ENCODE measurements at places on chromosomes 12 and 14. TPM values are rescaled to one million over a fixed set of nuclear protein-coding genes. Genes with fewer than 3 reads are reported as not detected.

- no peak for DNase-seq
Measured at GRCh38 chr12:10033783-10034545, 3.5 kb downstream of the CLEC9A start.

GRCh38 chr12:122312926-122313325, 46.6 kb upstream of the VPS33A start:
- no peak for DNase-seq

GRCh38 chr14:81172353-81172752, 48.4 kb downstream of the GTF2A1 start:
- DNase-seq, result no peak

DNA sequence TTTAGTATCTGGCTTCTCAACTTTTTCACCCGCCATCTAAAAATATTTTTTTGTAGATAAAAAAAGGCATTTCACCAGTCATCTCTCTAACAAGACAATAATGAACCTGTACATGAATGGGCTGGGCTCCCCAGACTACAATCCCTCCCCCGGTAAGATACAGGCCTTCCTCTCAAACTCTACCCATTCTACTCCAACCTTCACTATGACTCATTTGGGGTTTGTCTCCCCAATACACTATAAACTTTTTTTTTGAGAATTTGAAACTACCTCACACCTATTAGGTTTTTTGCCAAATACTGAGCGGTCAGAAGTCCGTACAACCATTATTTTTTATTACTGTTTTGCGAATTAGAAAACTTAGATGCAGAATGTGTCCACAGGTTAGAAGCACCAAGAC, 784 bp downstream of the RPL6 start:
- no peak for DNase-seq

DNA sequence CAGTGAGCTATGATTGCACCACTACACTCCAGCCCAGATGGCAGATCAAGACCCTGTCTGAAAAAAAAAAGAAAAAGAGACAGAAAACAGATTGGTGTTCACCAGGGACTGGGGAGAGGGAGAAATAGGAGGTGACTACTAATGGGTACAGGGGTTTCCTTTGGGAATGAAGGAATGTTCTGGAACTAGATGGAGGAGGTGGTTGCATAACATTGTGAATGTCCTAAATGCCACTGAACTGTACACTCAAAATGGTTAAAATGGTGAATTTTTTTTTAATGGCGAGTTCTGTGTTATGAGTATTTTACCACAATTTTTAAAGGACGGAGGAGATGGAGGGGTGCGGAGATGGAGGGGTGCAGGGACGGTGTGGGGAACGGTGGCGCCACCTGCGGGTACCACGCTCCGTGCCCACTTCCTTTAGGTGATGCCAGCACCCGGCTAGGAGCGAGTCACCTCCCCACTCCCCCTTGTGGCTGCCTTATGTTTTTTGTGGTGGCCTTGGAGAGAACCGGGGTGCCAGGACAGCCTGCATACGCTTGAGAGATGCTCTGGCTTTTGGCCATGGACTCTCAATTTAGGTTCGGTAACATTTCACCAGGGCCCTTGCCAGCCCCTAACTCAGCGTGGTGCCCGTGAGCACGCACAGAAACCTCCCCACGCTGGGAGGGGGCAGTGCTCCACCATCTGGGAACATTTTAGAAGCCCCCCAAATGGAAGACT, 16.1 kb downstream of the UBC start:
- DNase-seq, result peak; percentile 35

DNA sequence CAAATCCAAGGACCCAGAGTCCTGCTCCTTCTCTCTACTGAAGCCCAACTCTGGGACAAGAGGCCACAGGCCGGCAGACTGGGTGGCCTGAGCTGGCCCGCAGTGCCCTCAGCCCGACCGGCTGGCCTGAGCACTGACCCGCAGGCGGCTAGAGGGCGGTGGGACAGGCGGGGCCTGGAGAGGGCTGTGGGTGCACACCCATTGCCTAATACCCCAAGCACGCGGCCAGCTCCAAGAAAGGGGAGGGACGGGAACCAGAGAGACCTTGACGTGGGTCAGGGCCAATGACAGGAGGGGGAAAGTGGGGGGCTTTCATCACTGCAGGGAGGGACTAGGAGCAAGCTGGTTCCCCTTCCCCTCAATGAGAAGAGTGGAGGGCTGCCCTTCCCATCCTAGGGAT, 2.0 kb upstream of the WNT10B start:
- no peak for DNase-seq

- DNase-seq, result no peak
Measured at GRCh38 chr12:95641299-95641952, 90.2 kb upstream of the USP44 start.

- no peak for DNase-seq
Measured at GRCh38 chr12:3304436-3305165, 186.4 kb upstream of the PRMT8 start.

DNA sequence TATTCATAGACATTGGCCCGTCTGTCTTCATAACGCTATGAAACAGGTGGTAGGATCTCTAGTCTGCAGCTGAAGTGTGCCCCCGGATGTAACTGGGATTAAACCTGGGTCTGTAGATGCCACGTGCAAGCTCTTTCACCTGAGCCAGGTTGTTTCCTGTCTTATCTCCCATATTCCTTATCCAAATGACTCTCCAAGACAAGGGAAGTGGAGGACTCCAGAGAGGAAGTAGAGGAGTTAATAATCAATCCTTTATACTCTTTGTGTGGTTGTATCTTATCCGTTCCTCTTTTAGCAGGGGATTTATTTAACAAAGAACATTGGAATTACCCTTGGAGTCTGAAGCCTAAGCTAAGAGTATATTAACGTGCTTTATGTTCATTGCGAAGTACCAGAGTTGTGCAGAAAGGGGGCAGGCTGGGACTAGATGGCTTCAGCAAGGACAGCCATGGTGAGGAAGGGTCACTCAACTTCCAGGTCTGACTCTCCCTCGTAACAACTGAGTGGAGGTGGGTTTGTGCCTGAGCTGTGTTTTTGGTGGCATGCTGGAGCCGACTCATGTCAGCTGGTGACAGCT, 82.8 kb downstream of the RIN3 start:
- DNase-seq, result no peak

DNA sequence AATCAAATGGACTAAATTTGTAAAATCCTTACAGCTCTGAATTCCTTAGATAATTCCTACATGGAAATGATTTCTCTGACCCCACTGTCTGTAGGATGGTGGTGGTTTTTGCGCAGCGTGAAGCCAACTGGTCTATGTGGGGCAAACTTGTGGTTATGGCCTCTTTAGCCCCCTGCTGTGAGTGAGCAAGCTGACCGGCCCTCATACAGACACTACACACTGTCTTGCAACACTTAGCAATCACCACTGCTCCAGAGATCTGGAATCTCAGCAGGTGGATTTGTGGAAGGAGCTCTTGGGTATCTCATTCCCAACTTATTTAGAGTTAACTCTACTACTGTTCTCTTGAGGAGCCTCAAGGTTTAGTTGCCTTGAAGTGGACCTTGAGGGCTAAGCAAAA, 70.2 kb downstream of the SCN8A start:
- DNase-seq, result no peak

DNA sequence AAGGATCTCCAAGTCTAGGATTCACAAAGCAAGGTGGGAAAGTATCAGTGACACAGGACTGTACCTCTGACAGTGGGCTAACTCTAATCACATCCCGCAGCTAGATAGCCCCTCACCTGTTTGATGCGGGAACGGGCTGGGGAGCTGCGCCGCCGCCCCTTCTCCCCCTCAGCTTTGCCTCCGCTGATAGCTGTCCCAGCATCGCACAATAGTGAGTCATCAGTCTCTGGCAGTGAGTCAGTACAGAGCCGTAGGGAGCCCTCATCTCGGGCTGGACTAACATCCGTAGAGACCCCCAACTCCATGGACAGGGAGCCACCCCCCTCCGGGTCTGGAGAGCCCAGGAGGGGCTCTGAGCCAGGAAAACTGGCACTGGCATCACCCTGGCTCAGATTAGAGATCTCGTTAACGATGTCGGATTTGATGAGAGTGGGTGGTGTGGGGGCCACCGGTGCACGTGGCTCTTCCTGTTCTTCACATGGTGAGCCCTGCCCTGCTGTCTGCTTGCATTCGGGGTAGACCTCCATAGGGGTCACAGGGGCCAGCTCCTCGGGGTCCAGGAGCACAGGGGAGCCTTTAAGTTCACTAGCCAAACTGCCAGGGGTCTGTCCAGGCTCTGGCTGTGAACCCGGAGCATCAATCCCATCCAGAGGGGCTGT, 10.9 kb downstream of the KMT2D start:
- DNase-seq, result no peak

GRCh38 chr12:123171967-123172366, 21.1 kb upstream of the PITPNM2 start:
- no peak for DNase-seq

- DNase-seq, result peak; percentile 77
Measured at GRCh38 chr14:91947475-91948184, at the start of gene FBLN5. Gene FBLN5 (minus strand): TSS chr14:91947694. CDS start chr14:91947229, 465 bp downstream.

- DNase-seq, result no peak
Measured at GRCh38 chr12:132415327-132416120, 74.4 kb upstream of the FBRSL1 start.

DNA sequence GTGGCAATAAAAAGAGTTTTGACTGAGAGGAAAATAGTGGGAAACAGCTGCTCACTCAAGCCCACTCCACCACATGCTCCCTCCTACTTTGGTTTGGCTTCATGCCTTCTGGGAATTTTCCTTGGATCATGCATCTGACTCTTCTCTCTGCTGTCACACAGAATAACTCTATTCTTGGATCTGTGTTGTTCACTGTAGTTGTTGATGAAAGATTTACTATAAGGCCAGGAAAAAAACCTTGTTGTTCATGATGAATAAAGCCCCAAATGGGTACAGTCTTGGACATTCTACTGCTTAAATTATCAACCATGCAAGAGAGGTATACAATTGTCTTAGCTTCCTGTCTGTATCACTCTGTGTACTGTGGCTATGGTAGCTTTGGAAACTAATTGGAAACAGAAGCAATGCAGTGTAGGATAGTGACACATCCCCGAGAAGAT, 70.5 kb downstream of the TMX1 start:
- DNase-seq, result no peak

- DNase-seq, result peak; percentile 62
Measured at GRCh38 chr12:124457287-124458219, 109.9 kb downstream of the NCOR2 start.

- peak; percentile 39 for DNase-seq
Measured at GRCh38 chr12:89544681-89545184, 18.9 kb upstream of the POC1B start.

- no peak for DNase-seq
Measured at GRCh38 chr14:64646103-64646502, 58.1 kb upstream of the PLEKHG3 start.

DNA sequence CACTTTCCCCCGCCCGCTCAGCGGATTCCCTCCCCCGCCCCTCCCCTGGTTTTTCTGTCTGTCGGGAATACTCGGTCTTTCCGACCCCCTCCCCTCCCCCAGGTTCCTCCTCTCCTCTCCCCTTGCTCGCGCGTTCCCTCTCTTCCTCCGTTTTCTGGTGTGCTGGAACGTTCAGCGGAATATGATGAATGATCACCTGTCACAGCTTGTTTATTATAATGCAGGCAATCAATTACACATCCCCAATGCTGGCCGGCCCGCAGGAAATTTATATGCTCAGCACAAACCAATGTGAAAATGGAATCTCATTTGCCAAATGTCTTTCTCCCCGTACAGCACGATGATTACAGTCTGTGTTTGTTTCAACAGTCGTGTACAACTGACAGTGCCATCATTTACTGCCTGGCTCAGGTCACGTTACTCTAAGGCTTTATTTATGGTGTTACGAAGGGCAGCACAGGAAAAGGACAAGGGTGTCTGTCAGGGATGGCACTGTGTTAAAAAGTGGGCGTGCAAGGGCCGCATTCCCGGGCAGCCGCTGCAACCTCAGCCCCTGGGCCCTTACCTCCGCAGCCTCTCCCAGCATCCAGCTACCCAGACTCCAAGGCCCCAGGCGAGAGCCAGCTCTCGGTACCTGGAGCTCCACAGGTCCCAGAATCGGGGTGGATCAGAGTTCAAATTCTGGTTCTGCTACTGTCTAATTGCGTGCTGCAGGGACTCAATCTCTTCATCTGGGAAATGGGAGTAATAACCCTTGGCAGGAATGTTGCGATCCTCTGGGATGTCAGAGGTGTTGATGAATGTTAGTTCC, 24.7 kb upstream of the MAP1LC3B2 start:
- no peak for DNase-seq

- DNase-seq, result no peak
Measured at GRCh38 chr14:59126714-59127436, 61.6 kb upstream of the DAAM1 start.

GRCh38 chr14:99462210-99462609, 18.4 kb downstream of the SETD3 start:
- DNase-seq, result no peak

GRCh38 chr14:28773861-28774691, 7.5 kb downstream of the FOXG1 start:
- DNase-seq, result no peak

DNA sequence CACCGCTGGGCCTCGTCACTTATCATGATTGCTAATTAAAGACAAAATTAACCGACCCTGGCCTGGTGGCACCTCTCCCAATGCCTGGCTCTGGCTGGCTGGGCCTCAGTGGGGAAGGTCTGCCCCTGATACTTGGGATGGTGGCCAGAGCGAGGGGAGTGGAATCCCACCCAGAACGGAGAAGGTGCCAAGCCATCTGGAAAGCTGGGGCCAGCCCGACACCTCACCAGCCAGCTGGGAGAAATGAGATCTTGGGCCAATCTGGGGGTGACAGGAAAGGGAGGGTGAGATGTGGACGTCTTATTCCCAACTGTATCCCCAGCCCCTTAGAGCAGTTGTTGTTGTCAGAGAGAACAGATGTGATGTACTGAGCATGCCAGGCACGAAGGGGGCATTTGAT, 215.0 kb upstream of the PWP1 start:
- no peak for DNase-seq

DNA sequence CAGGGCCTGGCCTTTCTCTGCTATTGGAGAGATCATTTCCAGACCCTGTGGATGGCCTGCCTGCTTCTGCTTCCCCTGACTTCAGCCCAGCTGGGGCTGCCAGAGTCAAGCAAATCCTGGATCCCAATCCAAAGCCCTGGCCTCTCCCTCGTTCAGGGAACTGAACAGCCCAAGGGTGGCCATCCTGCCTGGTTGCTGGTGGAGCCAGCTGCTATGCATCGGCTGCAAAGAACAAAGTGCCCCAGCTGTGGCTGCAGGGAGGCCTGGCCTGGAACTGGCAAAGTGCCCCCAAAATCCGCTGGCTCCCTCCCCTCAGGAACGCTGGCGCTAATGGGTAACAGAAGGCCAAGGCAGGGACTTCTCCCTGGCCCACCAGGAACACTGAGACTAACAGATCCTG, 56.4 kb downstream of the LRRC74A start:
- DNase-seq, result no peak

GRCh38 chr12:19125325-19125724, 4.2 kb upstream of the PLEKHA5 start:
- no peak for DNase-seq

Gene EIF2S3B
- total RNA-seq, result 2.4 TPM

Gene CDH24
- 3.4 TPM for total RNA-seq

Gene KCNJ8
- 17.3 TPM for total RNA-seq

Gene PIWIL1
- total RNA-seq, result not detected

Gene CARMIL3
- total RNA-seq, result 0.51 TPM

Gene RPL10L
- total RNA-seq, result not detected

Gene KRT3
- total RNA-seq, result not detected

Gene ZCRB1
- 29.9 TPM for total RNA-seq

Gene RNASE3
- total RNA-seq, result not detected

Gene NTF3
- not detected for total RNA-seq

Gene FAM90A1
- total RNA-seq, result 1.2 TPM

All from pancreas (tissue), 10 donors.